ENCODE measurements at places on chromosomes 6 and 20. TPM values are rescaled to one million over a fixed set of nuclear protein-coding genes. Genes with fewer than 3 reads are reported as not detected.

HLA-DPB1 gene
- 1.6 TPM for total RNA-seq

SLC17A1 gene
- total RNA-seq, result not detected

MOG gene
- not detected for total RNA-seq

TGM3 gene
- not detected for total RNA-seq

HLA-DQA1 gene
- total RNA-seq, result not detected
